Adrenal gland (tissue), 19 donors: ENCODE measurements at places on chromosomes 1 and 21.
A peak's percentile ranks its signal among the peaks of the same experiment; 100 is the strongest.

- H3K27ac ChIP-seq: no peak overlapping the region
- H3K36me3 ChIP-seq: no peaks in the 10 kb centered on the region
- H3K4me3 ChIP-seq: no peak overlapping the region
- no peak for DNase-seq
- H3K27me3 ChIP-seq: no peaks in the 10 kb centered on the region
Measured at GRCh38 chr1:201619513-201619912, 80.6 kb downstream of the NAV1 start.

GRCh38 chr1:154206196-154206595, at the start of gene CFAP141:
Gene CFAP141, minus strand, starts transcription at chr1:154206333. Its CDS starts 26 bp downstream, at chr1:154206307.
- no peaks in the 10 kb centered on the region for H3K36me3 ChIP-seq
- DNase-seq: no peak
- H3K27me3 ChIP-seq: no peaks in the 10 kb centered on the region
- no peaks in the 10 kb centered on the region for H3K4me1 ChIP-seq

- H3K4me3 ChIP-seq: no peak overlapping the region
- H3K36me3 ChIP-seq: no peaks in the 10 kb centered on the region
- no peaks in the 10 kb centered on the region for H3K27me3 ChIP-seq
- DNase-seq: no peak
- no peak overlapping the region for H3K27ac ChIP-seq
- H3K4me1 ChIP-seq: no peaks in the 10 kb centered on the region
Measured at GRCh38 chr1:72241397-72241796, 40.9 kb downstream of the NEGR1 start.

GRCh38 chr1:230066031-230066430, 1.0 kb upstream of the GALNT2 start:
- no peak for DNase-seq
- H3K4me1 ChIP-seq: peaks cover 17% of the 10 kb centered on the region
- H3K27ac ChIP-seq: peak overlapping the region; percentile 64
- H3K4me3 ChIP-seq: peak overlapping the region; percentile 96
- no peaks in the 10 kb centered on the region for H3K27me3 ChIP-seq

DNA sequence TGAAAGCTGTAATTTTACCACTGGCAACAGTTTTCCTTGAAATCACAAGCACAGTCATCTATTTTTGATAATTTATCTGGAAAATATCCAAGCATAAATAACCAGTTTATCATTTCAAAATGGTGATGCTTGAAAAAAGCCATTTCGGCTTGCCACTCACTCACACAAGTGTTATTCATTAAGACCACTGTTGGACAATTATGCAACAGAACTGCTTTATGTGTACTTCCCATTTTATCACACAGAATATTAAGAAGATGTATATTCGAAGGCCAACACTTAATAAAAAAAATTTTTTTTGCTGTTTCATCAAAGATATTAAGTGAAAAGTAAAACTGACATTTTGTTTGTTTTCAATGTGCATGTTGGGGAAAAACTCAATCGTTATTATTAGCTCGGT, 62.3 kb downstream of the EIF4G3 start:
- H3K36me3 ChIP-seq: no peaks in the 10 kb centered on the region
- peaks cover 5% of the 10 kb centered on the region for H3K4me1 ChIP-seq
- no peak overlapping the region for H3K27ac ChIP-seq
- DNase-seq: no peak
- no peaks in the 10 kb centered on the region for H3K27me3 ChIP-seq

- no peaks in the 10 kb centered on the region for H3K36me3 ChIP-seq
- no peak overlapping the region for H3K4me3 ChIP-seq
- H3K27ac ChIP-seq: no peak overlapping the region
- no peaks in the 10 kb centered on the region for H3K27me3 ChIP-seq
- peaks cover 4% of the 10 kb centered on the region for H3K4me1 ChIP-seq
- DNase-seq: peak; percentile 97
Measured at GRCh38 chr1:229070168-229070567, 200.7 kb upstream of the RAB4A start.

GRCh38 chr1:53482441-53483153, 23.4 kb downstream of the DMRTB1 start:
- peaks cover 13% of the 10 kb centered on the region for H3K27me3 ChIP-seq
- H3K4me3 ChIP-seq: no peak overlapping the region
- no peak for DNase-seq

- no peak overlapping the region for H3K4me3 ChIP-seq
- no peak overlapping the region for H3K27ac ChIP-seq
- no peak for DNase-seq
- H3K27me3 ChIP-seq: no peaks in the 10 kb centered on the region
- no peaks in the 10 kb centered on the region for H3K4me1 ChIP-seq
Measured at GRCh38 chr1:5891736-5892135, 100.5 kb downstream of the NPHP4 start.

- no peaks in the 10 kb centered on the region for H3K27me3 ChIP-seq
- no peak for DNase-seq
- no peaks in the 10 kb centered on the region for H3K4me1 ChIP-seq
- H3K4me3 ChIP-seq: no peak overlapping the region
- no peaks in the 10 kb centered on the region for H3K36me3 ChIP-seq
Measured at GRCh38 chr1:117174851-117175250, 35.9 kb downstream of the VTCN1 start.

DNA sequence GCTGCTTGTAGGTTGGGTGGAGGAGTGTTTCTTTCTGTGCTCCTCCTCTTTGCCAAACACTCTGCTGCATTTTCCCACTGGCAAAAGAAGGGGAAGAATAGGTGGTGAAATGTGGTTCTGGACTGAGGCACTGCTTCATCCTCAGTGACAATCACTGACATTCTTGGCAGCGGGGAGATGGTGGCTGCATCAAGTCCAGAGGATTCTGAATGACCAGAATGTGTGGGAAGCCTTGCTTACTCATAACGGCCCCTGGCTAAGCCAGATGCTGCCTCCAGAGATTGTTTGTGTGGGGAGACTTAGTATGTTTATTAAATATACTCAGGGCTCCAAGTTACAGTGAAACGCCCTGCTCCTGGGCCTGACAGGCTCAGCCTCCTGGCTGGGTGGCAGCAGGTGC, 160.3 kb downstream of the CACNA1E start:
- H3K36me3 ChIP-seq: no peaks in the 10 kb centered on the region
- no peak for DNase-seq
- H3K4me1 ChIP-seq: no peaks in the 10 kb centered on the region
- no peaks in the 10 kb centered on the region for H3K27me3 ChIP-seq
- no peak overlapping the region for H3K4me3 ChIP-seq
- no peak overlapping the region for H3K27ac ChIP-seq

GRCh38 chr1:82226186-82226505, 425.4 kb downstream of the ADGRL2 start:
- no peaks in the 10 kb centered on the region for H3K36me3 ChIP-seq
- no peak for DNase-seq
- peaks cover 20% of the 10 kb centered on the region for H3K4me1 ChIP-seq
- H3K27me3 ChIP-seq: no peaks in the 10 kb centered on the region
- no peak overlapping the region for H3K27ac ChIP-seq
- H3K4me3 ChIP-seq: no peak overlapping the region

GRCh38 chr1:196661345-196661744, 9.5 kb downstream of the CFH start:
- no peak overlapping the region for H3K4me3 ChIP-seq
- H3K27me3 ChIP-seq: no peaks in the 10 kb centered on the region
- no peaks in the 10 kb centered on the region for H3K36me3 ChIP-seq
- no peak overlapping the region for H3K27ac ChIP-seq

GRCh38 chr1:1359664-1360468, 1.5 kb upstream of the MXRA8 start:
- H3K27ac ChIP-seq: peak overlapping the region; percentile 87
- H3K27me3 ChIP-seq: peaks cover under 1% of the 10 kb centered on the region
- no peaks in the 10 kb centered on the region for H3K36me3 ChIP-seq
- H3K4me3 ChIP-seq: no peak overlapping the region
- DNase-seq: peak; percentile 9
- peaks cover 4% of the 10 kb centered on the region for H3K4me1 ChIP-seq

GRCh38 chr1:17441265-17441992, 2.0 kb upstream of the RCC2 start:
- H3K4me3 ChIP-seq: no peak overlapping the region
- peaks cover 18% of the 10 kb centered on the region for H3K4me1 ChIP-seq
- no peak for DNase-seq
- no peak overlapping the region for H3K27ac ChIP-seq
- H3K27me3 ChIP-seq: no peaks in the 10 kb centered on the region

- no peaks in the 10 kb centered on the region for H3K27me3 ChIP-seq
- DNase-seq: no peak
- H3K36me3 ChIP-seq: no peaks in the 10 kb centered on the region
- no peaks in the 10 kb centered on the region for H3K4me1 ChIP-seq
Measured at GRCh38 chr1:215146240-215146975, 63.9 kb downstream of the KCNK2 start.

- no peak overlapping the region for H3K4me3 ChIP-seq
- no peak overlapping the region for H3K27ac ChIP-seq
Measured at GRCh38 chr1:190633488-190633887, 155.8 kb upstream of the BRINP3 start.

- H3K27me3 ChIP-seq: no peaks in the 10 kb centered on the region
- no peaks in the 10 kb centered on the region for H3K36me3 ChIP-seq
Measured at GRCh38 chr1:16212251-16212961, at the start of gene ARHGEF19. Gene ARHGEF19, minus strand, starts transcription at chr1:16212652. Its CDS starts 3,598 bp downstream, at chr1:16209054.

DNA sequence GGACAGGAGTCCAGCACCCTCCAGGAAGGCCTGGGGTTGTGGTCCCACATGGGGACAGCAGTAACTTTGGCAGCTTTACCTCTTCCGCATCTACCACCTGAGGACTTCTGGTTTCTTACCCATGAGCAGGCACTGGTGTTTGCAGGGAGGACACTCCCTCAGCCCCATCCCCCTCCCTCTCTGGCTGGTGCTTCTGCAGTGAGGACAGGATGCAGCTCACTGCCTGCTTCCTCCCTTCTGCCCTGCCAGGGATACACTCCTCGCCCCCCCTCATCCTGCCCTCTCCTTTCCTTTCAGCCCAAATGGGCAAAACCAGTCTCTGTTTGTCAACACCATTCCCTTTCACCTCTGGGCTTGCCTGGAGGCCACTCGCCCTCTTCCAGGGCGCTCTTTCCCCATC, 62.4 kb downstream of the KIRREL1 start:
- H3K36me3 ChIP-seq: no peaks in the 10 kb centered on the region
- no peaks in the 10 kb centered on the region for H3K4me1 ChIP-seq
- H3K27me3 ChIP-seq: no peaks in the 10 kb centered on the region
- DNase-seq: peak; percentile 27

DNA sequence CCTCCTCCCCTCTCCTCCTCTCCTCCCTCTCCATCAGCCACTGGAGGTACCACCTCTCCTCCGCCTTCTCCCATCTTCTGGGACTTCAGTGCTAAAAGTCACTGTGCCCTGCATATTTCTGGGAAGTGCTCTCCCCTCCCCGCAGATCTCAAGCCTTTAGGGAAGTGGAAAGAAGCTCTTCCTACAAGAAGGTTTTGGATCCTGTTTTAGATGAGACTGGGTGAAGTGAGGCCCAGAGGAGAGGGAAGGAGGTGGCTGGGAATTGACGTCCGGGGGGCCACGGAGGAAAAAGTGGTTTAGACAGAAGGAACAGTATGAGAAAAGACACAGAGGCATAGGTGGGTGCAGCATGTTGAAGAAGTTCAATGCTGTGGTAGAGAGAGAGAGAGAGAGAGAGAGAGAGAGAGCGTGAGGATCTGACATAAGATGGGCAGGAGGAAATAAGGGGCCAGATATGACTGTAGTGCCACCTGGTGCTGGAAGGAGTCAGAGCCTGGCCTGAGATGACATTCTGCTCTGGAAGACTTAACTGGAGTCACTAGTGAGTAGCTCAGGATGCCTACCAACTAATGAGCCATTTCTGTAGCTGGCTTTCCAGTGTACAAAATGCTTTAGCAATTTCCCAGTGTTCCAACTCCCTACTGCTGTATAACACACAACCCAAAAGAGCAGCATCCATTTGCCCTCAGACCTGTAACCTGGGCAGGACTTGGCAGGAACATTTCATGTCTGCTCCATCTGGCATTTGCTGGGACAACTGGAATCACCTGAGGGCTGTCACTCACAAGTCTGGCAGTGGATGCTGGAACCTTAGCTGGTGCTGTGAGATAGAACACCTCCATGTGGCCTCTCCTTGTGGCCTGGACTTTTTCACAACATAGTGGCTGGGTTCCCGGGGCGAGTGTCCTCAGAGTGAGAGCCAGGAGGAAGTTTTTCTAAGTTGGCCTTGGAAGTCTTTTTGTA, 16.6 kb upstream of the ZSCAN20 start:
- no peak overlapping the region for H3K4me3 ChIP-seq
- H3K4me1 ChIP-seq: peaks cover 13% of the 10 kb centered on the region
- peak; percentile 70 for DNase-seq
- H3K36me3 ChIP-seq: no peaks in the 10 kb centered on the region

DNA sequence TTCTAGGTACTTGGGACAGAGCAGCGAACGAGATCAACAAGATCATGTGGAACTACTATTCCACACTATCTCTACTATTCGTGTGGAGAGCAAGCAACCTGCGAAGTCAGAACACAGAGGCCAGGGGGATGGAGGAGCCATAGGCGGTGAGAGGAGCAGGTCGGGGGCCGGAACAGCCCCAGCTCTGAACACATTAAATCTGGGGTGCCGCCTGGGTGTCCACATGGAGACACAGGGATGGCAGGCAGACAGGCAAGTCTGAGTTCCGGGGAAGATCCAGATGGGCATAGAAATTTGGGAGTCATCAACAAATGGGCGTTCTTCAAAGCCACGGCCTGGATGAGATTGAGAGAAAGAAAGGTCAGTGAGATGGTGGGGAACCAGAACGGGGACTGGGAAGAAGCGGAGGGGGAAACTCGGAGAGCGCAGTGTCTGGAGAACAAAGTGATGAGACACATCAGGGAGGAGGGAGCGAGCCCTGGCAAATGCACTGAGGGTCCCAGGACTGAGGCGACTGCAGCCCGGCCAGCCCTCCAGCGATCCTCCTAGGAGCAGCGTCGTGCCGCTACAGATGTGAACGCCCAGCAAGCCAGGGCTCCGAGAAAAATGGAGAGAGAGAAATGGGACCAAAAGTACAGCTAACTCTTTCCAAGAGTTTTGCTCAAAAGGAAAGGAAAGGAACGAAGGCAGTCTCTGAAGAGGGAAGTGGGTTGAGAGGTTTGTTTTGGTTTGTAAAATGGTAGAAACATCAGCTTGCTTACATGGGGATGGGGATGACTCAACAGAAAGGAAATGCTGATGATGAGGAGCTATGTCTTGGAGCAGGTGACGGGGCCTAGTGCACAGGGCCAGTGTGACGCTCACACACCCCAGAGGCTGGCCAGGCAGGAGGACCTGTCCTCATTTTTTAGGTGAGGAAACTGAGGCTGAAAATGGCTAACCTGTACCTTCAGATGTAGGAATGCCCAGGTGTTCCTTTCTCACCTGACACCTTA, 84.5 kb downstream of the GLIS1 start:
- DNase-seq: no peak
- H3K4me3 ChIP-seq: no peak overlapping the region
- no peaks in the 10 kb centered on the region for H3K4me1 ChIP-seq
- H3K36me3 ChIP-seq: no peaks in the 10 kb centered on the region
- no peak overlapping the region for H3K27ac ChIP-seq

- H3K4me3 ChIP-seq: peak within 1 kb of the TSS; percentile 32
- peak; percentile 26 for DNase-seq
- H3K4me1 ChIP-seq: peaks cover 4% of the 10 kb centered on the region
- no peaks in the 10 kb centered on the region for H3K27me3 ChIP-seq
- peak within 1 kb of the TSS; percentile 60 for H3K27ac ChIP-seq
Measured at GRCh38 chr1:28176492-28177470, at the start of gene PTAFR. Gene PTAFR, minus strand, starts transcription at chr1:28176690. Its CDS starts 25,669 bp downstream, at chr1:28151021.

GRCh38 chr1:18484721-18485120, 4.0 kb downstream of the KLHDC7A start:
- H3K27ac ChIP-seq: no peak overlapping the region
- no peaks in the 10 kb centered on the region for H3K4me1 ChIP-seq
- no peaks in the 10 kb centered on the region for H3K36me3 ChIP-seq
- no peak overlapping the region for H3K4me3 ChIP-seq

GRCh38 chr1:23167353-23168078, 1.1 kb downstream of the LUZP1 start:
- H3K27ac ChIP-seq: peak overlapping the region; percentile 96
- peak overlapping the region; percentile 69 for H3K4me3 ChIP-seq
- H3K4me1 ChIP-seq: peaks cover 29% of the 10 kb centered on the region
- H3K27me3 ChIP-seq: no peaks in the 10 kb centered on the region

- no peaks in the 10 kb centered on the region for H3K36me3 ChIP-seq
- no peak overlapping the region for H3K4me3 ChIP-seq
- no peaks in the 10 kb centered on the region for H3K4me1 ChIP-seq
- DNase-seq: no peak
- no peak overlapping the region for H3K27ac ChIP-seq
Measured at GRCh38 chr1:192530254-192530653, 45.3 kb upstream of the RGS1 start.
